ENCODE measurements at places on chromosomes 16 and 17. TPM values are rescaled to one million over a fixed set of nuclear protein-coding genes. Genes with fewer than 3 reads are reported as not detected.

C17orf50 gene
- not detected for total RNA-seq

DNA sequence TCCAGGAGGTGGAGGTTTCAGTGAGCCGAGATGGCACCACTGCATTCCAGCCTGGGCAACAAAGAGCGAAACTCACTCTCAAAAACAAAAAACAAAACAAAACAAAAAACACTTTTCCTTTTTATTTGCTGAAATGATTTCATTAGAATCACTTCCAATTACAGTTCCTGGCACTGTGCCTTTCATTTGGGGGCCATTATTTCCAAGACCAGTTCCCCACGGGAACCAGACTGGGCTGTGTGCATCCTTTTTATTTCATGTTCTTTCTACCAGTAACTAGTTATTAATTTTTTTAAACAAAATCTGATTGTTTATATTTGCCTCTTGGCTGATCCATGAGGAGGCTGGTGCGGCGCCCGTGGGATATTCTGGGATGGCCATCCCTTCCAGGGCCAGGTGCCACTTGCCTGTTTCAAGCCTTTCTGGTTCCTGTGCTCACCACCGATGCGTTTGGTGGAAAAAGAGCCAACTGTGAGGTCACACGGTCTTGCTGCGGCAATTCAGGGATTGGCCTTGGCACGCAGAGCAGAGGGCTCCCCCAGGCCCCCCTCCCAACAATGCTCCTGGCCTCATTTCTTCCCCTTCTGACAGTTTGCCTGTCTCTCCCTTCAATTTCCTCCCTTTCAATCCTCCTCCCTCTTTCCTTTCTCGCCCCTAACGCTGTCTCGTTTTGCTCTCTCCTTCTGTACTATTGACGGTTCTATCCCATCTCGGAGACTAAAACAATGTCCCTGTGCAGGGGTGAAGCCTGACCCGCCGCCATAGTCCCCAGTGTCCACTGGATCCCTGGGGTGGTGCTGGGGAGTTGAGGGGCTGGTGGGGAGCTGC, 13.4 kb downstream of the UBALD1 start:
- no peak for DNase-seq

DNA sequence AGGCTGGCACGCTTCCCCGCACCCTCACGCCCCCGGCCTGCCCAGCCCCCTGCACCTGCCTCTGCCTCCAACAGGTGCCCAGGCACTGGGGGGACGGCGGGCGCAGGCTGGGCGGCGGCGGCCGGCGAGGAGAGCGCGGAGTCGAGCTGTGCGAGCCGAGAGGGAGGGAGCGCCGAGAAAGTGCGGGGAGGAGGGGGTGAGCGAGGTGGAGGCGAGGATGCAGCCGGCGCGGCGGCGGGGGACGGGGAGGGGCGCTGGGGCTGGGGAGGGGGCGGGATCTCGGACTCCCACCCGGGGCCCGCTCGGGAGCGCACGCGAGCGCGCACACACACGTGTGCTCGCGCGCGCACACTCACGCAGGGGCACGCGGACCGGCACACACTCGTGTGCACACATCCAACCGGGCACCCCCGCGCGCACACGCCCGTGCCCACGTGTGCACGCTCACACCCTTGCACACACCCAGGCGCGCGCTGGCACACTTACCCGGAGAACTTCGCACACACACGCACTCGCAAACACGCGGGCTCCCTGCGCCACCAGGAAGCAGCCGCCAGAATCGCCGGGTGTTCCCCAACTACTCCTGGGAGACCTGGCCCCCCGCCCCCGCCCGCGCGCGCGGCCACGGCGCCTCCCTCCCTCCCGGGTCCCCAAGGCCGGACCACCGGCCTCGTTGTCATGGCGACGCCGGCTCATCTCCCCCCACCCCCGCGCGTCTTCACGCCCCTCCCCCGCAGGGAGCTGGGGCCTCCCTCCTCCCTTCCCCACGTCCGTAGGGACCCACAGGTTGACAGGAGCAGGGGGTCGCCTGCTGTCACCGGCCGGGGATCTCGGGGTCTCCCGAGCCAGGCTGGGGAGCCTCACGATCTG, at the start of gene DOC2A:
Gene DOC2A (minus strand): TSS at position 184 of the 870 bp plus-strand sequence. CDS start 805 bp downstream, outside the sequence.
- no peak for DNase-seq

HAP1 gene
- total RNA-seq, result 0.45 TPM
